HFFc6 (cell line): ENCODE measurements at places on chromosomes 6 and 20. TPM values are rescaled to one million over a fixed set of nuclear protein-coding genes. Genes with fewer than 3 reads are reported as not detected.

PDRG1 gene
- total RNA-seq: 12.3 to 17.1 TPM (median 16.0 TPM) in 3 replicates

RSPO3 gene
- total RNA-seq: not detected in 3 replicates

CABLES2 gene
- total RNA-seq: 4.9 to 6.3 TPM (median 5.9 TPM) in 3 replicates

SAMD3 gene
- 0.63 to 2.3 TPM (median 0.97 TPM) in 3 replicates for total RNA-seq

KHDC1L gene
- total RNA-seq: not detected in 3 replicates

GPSM3 gene
- 4.2 to 8.7 TPM (median 5.2 TPM) in 3 replicates for total RNA-seq

THBS2 gene
- total RNA-seq: 172 to 254 TPM (median 194 TPM) in 3 replicates

PTPRT gene
- not detected in 3 replicates for total RNA-seq

ID4 gene
- total RNA-seq: 7.9 and 11.9 TPM in 2 replicates

GLP1R gene
- not detected in 3 replicates for total RNA-seq

FHL5 gene
- not detected in 3 replicates for total RNA-seq

PHACTR3 gene
- total RNA-seq: not detected in 3 replicates

CEP162 gene
- 2.7 to 3.6 TPM (median 3.2 TPM) in 3 replicates for total RNA-seq

EDN1 gene
- 2.6 and 6.6 TPM in 2 replicates for total RNA-seq

PSMB9 gene
- 5.5 to 20.3 TPM (median 8.2 TPM) in 3 replicates for total RNA-seq

DLL1 gene
- total RNA-seq: 0.20 to 0.43 TPM (median 0.21 TPM) in 3 replicates
